ENCODE measurements at places on chromosomes 13 and 19.
A peak's percentile ranks its signal among the peaks of the same experiment; 100 is the strongest.

GRCh38 chr13:80276371-80277289 is 64.3 kb downstream of the SPRY2 start:
- peak; percentile 63 for DNase-seq

DNA sequence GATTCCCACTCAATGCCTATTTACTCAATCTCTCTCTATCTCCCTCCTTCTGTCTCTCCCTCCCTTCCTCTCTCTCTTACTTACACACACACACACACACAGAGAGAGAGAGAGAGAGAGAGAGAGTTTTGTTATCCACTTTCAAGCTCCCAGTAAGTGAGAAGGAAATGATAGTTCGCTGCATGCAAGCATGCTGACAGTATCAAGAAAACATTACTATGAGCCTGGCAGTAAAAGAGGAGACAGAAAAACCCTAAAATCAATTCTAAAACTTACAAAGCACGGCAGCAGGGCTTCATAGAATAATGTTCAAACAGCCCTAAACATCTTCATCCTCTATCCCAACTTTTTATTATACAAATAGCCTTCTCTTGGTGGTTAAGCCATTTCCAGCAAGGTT is 171.9 kb downstream of the FOXO1 start:
- DNase-seq, result no peak

- no peak for DNase-seq
Measured at GRCh38 chr19:29040951-29041350, 172.0 kb downstream of the UQCRFS1 start.

DNA sequence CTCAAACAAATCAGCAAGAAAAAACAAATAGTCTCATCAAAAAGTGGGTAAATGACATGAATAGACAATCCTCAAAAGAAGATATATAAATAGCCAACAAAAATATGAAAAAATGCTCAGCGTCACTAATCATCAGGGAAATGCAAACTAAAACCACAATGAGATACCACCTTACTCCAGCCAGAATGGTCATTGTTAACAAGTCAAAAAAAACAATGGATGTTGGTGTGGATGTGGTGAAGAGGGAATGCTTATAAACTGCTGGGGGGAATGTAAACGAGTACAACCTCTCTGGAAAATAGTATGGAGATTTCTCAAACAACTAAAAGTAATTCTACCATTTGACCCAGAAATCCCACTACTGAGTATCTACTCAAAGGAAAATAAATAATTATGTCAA is 239.2 kb upstream of the RFC3 start:
- DNase-seq, result no peak

GRCh38 chr13:62250501-62251201 is 835.0 kb upstream of the PCDH20 start:
- no peak for DNase-seq

- DNase-seq, result no peak
Measured at GRCh38 chr19:29189033-29189360, 24.0 kb downstream of the UQCRFS1 start.

DNA sequence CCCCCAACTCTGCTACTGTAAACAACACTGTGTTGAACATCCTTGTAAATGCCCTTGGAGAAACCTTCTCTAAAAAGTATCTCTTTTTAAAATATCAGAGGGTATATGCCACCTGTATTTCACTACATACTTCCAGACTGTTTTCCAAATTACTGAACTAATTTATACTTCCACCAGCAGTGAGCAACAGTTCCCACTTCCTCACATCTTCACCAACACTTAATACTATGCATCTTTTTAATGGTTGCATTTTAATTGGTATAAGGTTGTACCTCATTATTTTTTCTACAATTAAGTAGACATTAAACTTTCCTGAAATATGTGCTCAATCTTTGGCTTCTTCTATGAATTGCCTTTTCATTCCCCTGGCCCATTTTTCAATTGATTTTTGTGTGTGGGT is 21.8 kb downstream of the CLEC4M start:
- no peak for DNase-seq

DNA sequence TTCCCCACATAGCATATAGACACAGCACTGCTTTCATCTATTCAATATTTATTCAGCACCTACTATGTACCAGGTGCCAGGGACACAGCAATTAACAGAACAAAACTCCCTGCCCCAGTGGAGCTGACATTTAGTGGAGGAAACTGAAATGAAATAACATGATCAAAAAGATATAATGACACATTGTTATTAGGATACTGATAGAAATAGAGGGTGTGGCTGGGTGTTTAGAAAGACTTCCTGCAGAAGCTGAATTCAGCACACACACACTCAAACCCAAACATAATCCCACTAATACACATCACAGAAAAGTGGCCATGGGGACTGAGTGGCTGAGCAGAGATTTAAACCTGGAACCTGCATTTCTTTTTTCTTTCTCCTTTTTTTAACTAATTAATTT is 3.8 kb upstream of the CDC37 start:
- no peak for DNase-seq

DNA sequence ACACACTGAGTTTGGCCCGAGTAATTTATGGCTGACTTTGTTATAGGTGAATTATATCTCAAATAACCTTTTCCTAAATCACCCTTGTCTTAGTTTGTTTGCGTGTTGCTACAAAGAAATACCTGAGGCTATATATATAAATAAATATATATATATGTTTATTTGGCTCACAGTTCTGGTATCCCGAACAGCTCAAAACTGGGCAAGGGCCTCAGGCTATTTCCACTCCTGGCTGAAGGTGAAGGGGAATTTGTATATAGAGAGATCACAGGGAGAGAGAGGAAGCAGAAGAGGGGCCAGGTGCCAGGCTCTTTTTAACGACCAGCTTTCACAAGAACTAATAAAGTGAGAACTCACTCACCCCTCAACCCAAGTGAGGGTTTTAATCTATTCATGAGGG is 159.9 kb upstream of the STARD13 start:
- no peak for DNase-seq

GRCh38 chr13:49342454-49342853 is 94.7 kb downstream of the CDADC1 start:
- no peak for DNase-seq

DNA sequence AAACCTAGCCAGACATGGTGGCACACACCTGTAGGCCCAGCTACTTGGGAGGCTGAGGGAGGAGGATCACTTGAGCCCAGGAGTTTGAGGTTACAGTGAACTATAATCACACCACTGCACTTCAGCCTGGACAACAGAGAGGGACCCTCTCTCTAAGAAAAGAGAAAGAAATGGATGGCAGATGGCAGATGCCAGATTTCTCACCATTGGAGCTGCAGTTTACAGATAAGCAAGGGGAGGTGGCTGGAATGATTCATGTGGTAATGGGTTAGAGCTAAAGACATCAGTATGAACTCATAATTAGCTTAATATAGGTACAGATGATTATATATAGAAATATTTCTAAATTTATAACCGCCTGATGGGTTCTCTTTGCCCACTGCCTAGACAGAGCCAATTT is 80.1 kb upstream of the IPO5 start:
- DNase-seq, result no peak

- no peak for DNase-seq
Measured at GRCh38 chr13:20779405-20779804, 5.6 kb upstream of the EEF1AKMT1 start.

DNA sequence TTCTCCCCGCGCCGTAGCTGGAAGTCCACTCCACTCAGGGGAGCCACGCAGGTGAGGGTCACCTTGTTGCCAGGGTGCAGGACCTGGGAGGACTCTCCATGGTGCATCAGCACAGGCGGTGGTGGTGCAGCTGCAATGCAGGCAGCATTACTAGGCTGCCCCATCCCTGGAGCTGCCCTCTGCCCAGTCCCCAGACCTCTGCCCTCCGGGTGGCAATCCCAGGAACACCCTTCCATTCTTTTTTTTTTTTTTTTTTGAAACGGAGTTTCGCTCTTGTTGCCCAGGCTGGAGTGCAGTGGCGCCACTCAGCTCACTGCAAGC is 1.8 kb downstream of the A1BG start:
- DNase-seq, result no peak

DNA sequence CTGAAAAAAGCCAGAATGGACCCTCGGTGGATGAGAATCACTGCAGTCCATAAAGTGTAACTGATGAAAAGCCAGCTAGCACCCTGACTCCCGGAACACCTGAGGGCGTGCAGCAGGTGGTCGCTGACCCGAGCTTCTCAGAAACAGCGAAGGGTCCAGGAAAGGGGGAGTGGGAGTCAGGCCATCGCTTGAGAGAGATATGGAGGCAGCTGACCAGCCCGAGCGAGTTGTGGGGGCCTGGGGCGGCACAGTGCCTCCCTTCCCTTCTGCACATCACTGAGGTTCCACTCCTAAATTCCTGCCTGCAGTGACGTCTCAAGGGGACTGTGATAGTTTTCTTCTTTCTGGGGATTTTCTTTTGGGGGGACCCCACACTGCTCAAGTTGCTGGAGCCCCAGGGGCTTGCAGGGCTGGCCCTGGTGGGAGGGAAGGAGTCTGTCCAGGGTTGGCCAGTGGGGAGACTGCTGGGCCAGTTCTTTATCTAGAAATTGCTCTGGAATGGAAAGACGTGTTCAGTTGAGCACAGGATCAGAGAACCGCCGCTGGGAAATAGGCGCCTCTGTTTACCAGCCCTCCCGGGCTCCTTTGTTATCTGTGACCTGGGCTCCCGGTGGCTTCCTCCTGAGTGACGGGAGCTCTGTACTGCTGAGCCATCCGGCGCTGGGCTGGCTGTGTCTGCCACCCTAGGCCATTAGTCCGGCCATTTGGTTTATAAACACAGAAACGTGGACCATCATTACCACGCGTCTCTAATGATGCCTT is 71.3 kb downstream of the RAB20 start:
- no peak for DNase-seq

- no peak for DNase-seq
Measured at GRCh38 chr19:46025835-46026234, 3.0 kb upstream of the PGLYRP1 start.

Measured in endothelial cell (in vitro differentiated cells).